ENCODE measurements at places on chromosomes 6 and 20. TPM values are rescaled to one million over a fixed set of nuclear protein-coding genes. Genes with fewer than 3 reads are reported as not detected.
A peak's percentile ranks its signal among the peaks of the same experiment; 100 is the strongest.

DNA sequence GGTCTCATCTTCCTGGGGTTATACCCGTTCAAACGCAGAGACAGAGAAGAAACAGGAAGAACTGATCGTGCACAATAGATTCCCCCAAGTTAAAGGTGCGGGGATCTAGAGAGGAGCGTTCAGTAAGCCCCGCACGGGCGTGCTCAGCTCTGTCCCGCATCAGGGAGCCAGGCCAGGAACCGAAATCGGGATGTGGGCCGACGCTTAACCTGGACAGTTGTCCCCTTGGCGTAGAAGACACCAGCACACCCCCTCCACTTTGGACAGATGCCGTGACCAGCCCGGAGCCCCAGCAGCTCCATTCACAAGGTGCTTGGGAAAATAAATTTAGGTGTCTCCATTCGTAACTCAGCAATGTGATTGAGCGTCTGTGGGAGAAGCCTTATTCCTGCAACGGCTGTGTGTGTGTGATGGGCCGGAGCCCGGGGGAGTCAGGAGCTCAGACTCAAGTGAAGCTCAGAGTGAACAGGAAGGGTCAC, 24.0 kb upstream of the GATA5 start:
- no peaks in the 10 kb centered on the region for H3K4me1 ChIP-seq
- no peaks in the 10 kb centered on the region for H3K36me3 ChIP-seq
- no peak overlapping the region for H3K27ac ChIP-seq
- no peak for DNase-seq
- H3K4me3 ChIP-seq, result no peak overlapping the region

- H3K36me3 ChIP-seq, result no peaks in the 10 kb centered on the region
- no peak overlapping the region for H3K4me3 ChIP-seq
- no peak overlapping the region for H3K27ac ChIP-seq
- peaks cover 24% of the 10 kb centered on the region for H3K27me3 ChIP-seq
- no peak for DNase-seq
- no peaks in the 10 kb centered on the region for H3K4me1 ChIP-seq
Measured at GRCh38 chr20:64156886-64157875, 7.1 kb upstream of the MYT1 start.

TFAP2D gene
- polyA plus RNA-seq, result not detected

ATP6V1G2 gene
- 2.8 TPM for polyA plus RNA-seq

NKX2-4 gene
- polyA plus RNA-seq, result not detected

DNA sequence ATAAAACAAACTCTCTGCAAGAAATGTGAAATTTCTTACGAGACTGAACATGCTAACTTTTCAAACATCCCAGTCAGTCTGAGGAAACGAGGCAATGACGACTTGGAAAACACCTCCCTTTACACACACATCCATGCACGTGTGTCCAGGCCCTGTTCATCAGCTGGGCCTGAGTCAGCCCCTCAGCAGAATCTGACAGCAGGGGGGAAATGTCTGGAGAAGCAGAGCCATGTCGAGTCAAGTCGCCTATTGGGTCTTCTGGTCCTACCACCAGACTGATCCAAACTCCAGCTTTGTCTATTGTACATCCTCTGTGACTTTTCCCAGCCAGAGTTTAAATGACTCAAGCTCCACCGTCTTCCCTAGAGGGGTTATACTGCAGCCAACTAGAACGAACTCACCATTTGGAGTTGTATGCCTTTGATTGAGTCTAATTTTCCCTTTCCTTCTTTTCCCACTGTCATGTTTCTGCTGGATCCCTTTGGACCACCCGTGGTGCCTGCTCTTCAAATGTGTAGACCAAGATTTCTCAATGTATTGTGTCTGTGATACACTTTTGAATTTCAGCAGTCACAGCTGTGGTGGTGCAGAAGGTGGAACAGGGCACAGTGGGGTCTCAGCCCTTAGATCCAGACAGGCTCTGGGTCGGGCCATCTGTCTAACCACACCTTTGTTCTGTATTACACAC, 254.0 kb downstream of the CDC5L start:
- no peaks in the 10 kb centered on the region for H3K36me3 ChIP-seq
- no peak overlapping the region for H3K4me3 ChIP-seq
- peak; percentile 31 for DNase-seq
- no peaks in the 10 kb centered on the region for H3K27me3 ChIP-seq
- H3K27ac ChIP-seq, result no peak overlapping the region

- H3K27ac ChIP-seq, result no peak overlapping the region
- H3K4me3 ChIP-seq, result no peak overlapping the region
- DNase-seq, result no peak
- H3K4me1 ChIP-seq, result no peaks in the 10 kb centered on the region
- no peaks in the 10 kb centered on the region for H3K36me3 ChIP-seq
- no peaks in the 10 kb centered on the region for H3K27me3 ChIP-seq
Measured at GRCh38 chr6:165266621-165267020, 42.8 kb downstream of the C6orf118 start.

- no peak overlapping the region for H3K27ac ChIP-seq
- H3K27me3 ChIP-seq, result no peaks in the 10 kb centered on the region
- H3K36me3 ChIP-seq, result no peaks in the 10 kb centered on the region
- H3K4me1 ChIP-seq, result peaks cover 6% of the 10 kb centered on the region
- DNase-seq, result peak; percentile 54
- no peak overlapping the region for H3K4me3 ChIP-seq
Measured at GRCh38 chr20:62675156-62675876, 33.0 kb downstream of the SLCO4A1 start.

MDC1 gene
- polyA plus RNA-seq, result 7.1 TPM

RAET1E gene
- 8.8 TPM for polyA plus RNA-seq

DNA sequence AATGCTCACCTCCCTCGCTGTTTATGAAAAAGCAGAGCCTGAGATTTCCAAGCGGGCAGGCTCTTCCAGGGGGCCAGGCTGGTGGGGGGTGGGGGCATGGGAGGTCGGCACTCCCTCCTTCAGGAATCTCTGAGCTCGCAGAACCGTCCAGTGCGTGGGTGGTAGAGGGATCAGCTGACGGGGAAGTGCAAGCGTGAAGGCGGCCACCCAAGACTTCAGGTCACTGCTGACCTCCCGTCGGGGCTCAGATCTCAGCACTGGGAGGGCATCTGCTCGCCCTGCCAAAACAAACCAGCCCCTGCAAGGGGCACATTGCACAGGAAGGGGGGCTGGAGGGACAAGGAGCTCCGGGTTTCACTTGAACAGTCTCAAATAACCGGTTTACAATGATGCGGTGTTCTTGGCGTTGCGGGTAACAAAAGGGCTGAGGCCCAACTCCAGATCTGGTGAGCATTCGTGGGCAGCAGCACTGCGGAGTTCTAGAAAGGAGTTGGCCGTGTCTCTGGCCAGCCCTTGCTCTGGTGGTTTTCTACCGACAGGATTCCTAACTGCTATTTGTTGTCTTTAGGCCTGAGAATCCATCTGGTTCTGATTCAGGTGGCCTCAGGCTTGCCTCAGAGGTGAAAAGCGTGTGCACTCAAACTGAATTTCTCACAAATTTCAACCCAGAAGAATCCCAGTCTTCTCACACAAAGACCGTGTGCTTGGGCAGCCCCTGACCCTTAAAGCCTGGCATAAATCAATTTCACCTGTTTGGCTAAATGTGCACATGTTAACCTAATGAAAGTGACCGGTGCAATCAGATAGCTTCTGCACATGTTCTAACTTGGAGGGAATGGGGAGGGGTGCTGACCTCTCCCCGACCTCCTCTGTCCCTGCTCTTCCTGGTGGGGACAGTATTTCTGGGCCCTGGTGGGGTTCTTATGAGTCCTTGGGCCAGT, 191.6 kb downstream of the MYLK4 start:
- H3K27me3 ChIP-seq, result peaks cover 45% of the 10 kb centered on the region
- DNase-seq, result no peak
- H3K27ac ChIP-seq, result no peak overlapping the region
- H3K4me1 ChIP-seq, result no peaks in the 10 kb centered on the region

- no peaks in the 10 kb centered on the region for H3K27me3 ChIP-seq
- H3K36me3 ChIP-seq, result no peaks in the 10 kb centered on the region
- DNase-seq, result peak; percentile 30
- H3K27ac ChIP-seq, result no peak overlapping the region
- H3K4me3 ChIP-seq, result no peak overlapping the region
Measured at GRCh38 chr20:7792150-7792869, 147.9 kb downstream of the HAO1 start.

GRCh38 chr6:125157725-125158124, 4.2 kb downstream of the TPD52L1 start:
- no peaks in the 10 kb centered on the region for H3K4me1 ChIP-seq
- no peak for DNase-seq
- H3K36me3 ChIP-seq, result no peaks in the 10 kb centered on the region
- H3K4me3 ChIP-seq, result no peak overlapping the region
- H3K27me3 ChIP-seq, result no peaks in the 10 kb centered on the region

- no peak overlapping the region for H3K27ac ChIP-seq
- no peak for DNase-seq
- H3K4me1 ChIP-seq, result no peaks in the 10 kb centered on the region
- H3K36me3 ChIP-seq, result no peaks in the 10 kb centered on the region
- no peak overlapping the region for H3K4me3 ChIP-seq
Measured at GRCh38 chr6:44892579-44892978, 435.6 kb upstream of the RUNX2 start.

GRCh38 chr6:90286884-90287488, 9.7 kb downstream of the BACH2 start:
- peak; percentile 31 for DNase-seq
- H3K27ac ChIP-seq, result no peak overlapping the region
- H3K27me3 ChIP-seq, result peaks cover 42% of the 10 kb centered on the region
- peaks cover 21% of the 10 kb centered on the region for H3K4me1 ChIP-seq
- no peaks in the 10 kb centered on the region for H3K36me3 ChIP-seq

- H3K27ac ChIP-seq, result no peak overlapping the region
- H3K36me3 ChIP-seq, result no peaks in the 10 kb centered on the region
- H3K4me3 ChIP-seq, result no peak overlapping the region
- peak; percentile 3 for DNase-seq
Measured at GRCh38 chr6:45870531-45870930, 145.1 kb downstream of the CLIC5 start.

ADGRF1 gene
- polyA plus RNA-seq, result not detected

GRCh38 chr6:52549428-52549827, 27.4 kb downstream of the TRAM2 start:
- peaks cover 94% of the 10 kb centered on the region for H3K4me1 ChIP-seq
- no peaks in the 10 kb centered on the region for H3K27me3 ChIP-seq
- peak overlapping the region; percentile 74 for H3K27ac ChIP-seq
- no peak overlapping the region for H3K4me3 ChIP-seq
- DNase-seq, result no peak

GRCh38 chr20:3745686-3746173, 13.2 kb downstream of the HSPA12B start:
- no peaks in the 10 kb centered on the region for H3K4me1 ChIP-seq
- no peak overlapping the region for H3K27ac ChIP-seq
- DNase-seq, result no peak
- no peak overlapping the region for H3K4me3 ChIP-seq
- H3K36me3 ChIP-seq, result no peaks in the 10 kb centered on the region

DNA sequence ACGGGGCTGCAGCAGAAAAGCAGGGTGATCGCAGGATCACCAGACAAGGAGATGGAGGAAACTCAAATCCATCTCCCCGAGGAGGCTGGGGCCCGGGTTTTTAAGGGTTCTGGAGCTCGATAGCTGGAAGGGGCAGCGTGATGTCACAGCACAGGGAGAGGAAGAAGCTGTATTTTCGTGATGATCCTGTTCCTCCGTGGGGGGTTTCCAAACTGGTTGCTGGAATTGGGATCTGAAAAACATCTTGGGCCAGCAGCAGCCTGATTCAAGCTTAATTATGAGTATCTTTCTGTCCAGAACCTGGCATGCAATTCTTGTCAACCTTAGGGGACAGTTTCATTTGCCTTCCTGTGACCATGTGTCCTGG, 4.1 kb downstream of the CST7 start:
- no peak overlapping the region for H3K27ac ChIP-seq
- DNase-seq, result no peak
- no peaks in the 10 kb centered on the region for H3K4me1 ChIP-seq
- no peaks in the 10 kb centered on the region for H3K36me3 ChIP-seq
- H3K27me3 ChIP-seq, result no peaks in the 10 kb centered on the region
- no peak overlapping the region for H3K4me3 ChIP-seq

- H3K36me3 ChIP-seq, result no peaks in the 10 kb centered on the region
- H3K27me3 ChIP-seq, result no peaks in the 10 kb centered on the region
- DNase-seq, result no peak
- no peak overlapping the region for H3K27ac ChIP-seq
- no peaks in the 10 kb centered on the region for H3K4me1 ChIP-seq
Measured at GRCh38 chr6:158242071-158242606, 70.1 kb upstream of the TULP4 start.

GRCh38 chr20:34921436-34921835, 34.2 kb downstream of the GSS start:
- H3K27ac ChIP-seq, result no peak overlapping the region
- no peak overlapping the region for H3K4me3 ChIP-seq
- H3K27me3 ChIP-seq, result no peaks in the 10 kb centered on the region
- peaks cover 16% of the 10 kb centered on the region for H3K4me1 ChIP-seq
- DNase-seq, result peak; percentile 44
- peaks cover 13% of the 10 kb centered on the region for H3K36me3 ChIP-seq

YTHDF1 gene
- polyA plus RNA-seq, result 16.7 TPM

BPIFB2 gene
- not detected for polyA plus RNA-seq

TMEM244 gene
- polyA plus RNA-seq, result not detected

DNA sequence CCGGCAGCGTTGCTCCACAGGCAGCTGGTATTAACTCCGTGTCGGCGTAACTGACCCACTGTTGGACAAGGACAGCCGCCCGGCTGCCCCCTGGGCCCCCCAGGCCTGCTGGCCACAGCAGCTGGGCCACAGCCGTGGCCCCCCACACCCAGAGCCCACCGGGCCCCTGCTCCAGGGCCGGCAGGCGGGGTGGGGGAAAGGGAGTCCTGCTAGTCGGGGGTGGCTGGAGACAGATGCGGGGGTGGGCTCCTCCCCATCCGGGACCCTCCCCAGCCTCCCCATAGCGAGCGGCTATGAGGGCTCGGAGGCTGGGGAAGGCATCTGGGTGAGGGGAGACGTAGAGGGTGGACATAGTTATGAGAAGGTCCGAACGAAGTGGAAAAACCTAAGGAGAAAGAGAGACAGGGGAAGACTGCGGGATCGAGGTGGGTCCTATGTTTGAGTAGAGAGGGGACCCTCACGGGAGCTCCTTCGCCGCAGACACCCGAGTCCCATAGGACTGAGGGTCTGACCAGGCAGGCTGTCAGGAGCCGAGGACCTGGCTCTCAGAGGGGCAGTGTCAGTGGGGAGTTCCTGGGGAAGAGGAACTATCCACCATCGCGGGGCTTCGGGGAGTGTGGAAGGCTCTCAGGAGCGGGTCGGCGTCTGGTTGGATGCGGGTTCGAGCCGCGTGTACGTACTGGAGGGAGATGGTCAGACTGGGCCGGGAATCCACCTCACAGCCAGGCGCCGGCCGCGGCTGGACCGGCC, 511 bp downstream of the VARS1 start:
- peak overlapping the region; percentile 94 for H3K4me3 ChIP-seq
- H3K36me3 ChIP-seq, result peaks cover 9% of the 10 kb centered on the region
- peak; percentile 78 for DNase-seq
- peak overlapping the region; percentile 85 for H3K27ac ChIP-seq
- H3K4me1 ChIP-seq, result peaks cover 6% of the 10 kb centered on the region

SLC32A1 gene
- polyA plus RNA-seq, result not detected

- peak overlapping the region; percentile 31 for H3K4me3 ChIP-seq
- no peaks in the 10 kb centered on the region for H3K36me3 ChIP-seq
- peak; percentile 62 for DNase-seq
Measured at GRCh38 chr6:151445482-151445881, 6.4 kb downstream of the RMND1 start.

GRCh38 chr6:83062225-83062624, 3.4 kb downstream of the UBE3D start:
- H3K27ac ChIP-seq, result 0 out of 2 replicates have a peak overlapping the region, but pooled peaks have one; percentile 8
- no peaks in the 10 kb centered on the region for H3K27me3 ChIP-seq
- no peak overlapping the region for H3K4me3 ChIP-seq
- DNase-seq, result peak; percentile 70
- H3K36me3 ChIP-seq, result no peaks in the 10 kb centered on the region
- H3K4me1 ChIP-seq, result peaks cover 16% of the 10 kb centered on the region

- no peaks in the 10 kb centered on the region for H3K27me3 ChIP-seq
- no peak for DNase-seq
- no peaks in the 10 kb centered on the region for H3K4me1 ChIP-seq
- H3K36me3 ChIP-seq, result no peaks in the 10 kb centered on the region
- H3K27ac ChIP-seq, result no peak overlapping the region
Measured at GRCh38 chr6:19547507-19547906, 289.7 kb upstream of the ID4 start.

All from GM23248 (cell line).